ENCODE measurements at places on chromosomes 3 and 15.
A peak's percentile ranks its signal among the peaks of the same experiment; 100 is the strongest.

DNA sequence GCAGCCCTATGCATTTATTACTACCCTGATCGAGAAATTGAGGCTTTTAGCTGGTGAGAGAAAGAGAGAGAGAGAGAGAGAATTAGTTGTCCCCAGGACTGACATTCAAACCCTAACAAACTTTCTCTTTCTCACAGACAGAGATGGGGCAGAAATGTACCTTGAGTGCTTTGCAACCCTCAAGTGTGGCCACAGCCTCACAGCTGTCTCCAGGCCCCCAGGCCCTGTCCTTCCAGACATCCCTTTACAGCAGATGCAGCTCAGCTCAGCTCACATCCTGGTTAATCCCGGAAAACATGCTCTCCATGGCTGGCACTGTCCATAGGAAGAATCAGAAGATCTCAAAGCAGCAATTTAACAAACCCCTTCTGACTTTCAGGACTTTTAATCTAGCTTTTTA, 67.6 kb downstream of the DCLK3 start:
- DNase-seq: no peak

DNA sequence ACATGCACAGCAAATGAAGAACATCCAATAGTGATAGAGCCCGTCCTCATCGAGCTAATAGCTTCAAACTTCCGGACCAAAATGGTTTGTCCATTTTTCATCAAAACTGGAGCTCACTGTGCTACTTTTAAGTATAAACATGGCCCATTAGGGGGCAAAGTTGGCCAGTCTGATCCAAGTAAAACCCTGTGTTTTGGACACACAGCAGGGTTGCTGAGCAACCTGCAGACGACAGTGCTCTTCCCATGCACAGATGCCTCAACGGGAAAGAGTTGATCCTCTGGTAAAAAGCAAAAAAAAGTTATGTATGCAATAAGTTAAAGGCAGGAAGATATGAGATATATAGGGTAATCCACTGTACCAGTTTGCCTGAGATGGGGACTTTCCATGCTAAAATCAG, 244.0 kb upstream of the THBS1 start:
- no peak for DNase-seq

- DNase-seq: no peak
Measured at GRCh38 chr3:57030721-57031120, 29.7 kb upstream of the SPATA12 start.

GRCh38 chr3:141058996-141059395, 7.8 kb downstream of the SPSB4 start:
- no peak for DNase-seq

DNA sequence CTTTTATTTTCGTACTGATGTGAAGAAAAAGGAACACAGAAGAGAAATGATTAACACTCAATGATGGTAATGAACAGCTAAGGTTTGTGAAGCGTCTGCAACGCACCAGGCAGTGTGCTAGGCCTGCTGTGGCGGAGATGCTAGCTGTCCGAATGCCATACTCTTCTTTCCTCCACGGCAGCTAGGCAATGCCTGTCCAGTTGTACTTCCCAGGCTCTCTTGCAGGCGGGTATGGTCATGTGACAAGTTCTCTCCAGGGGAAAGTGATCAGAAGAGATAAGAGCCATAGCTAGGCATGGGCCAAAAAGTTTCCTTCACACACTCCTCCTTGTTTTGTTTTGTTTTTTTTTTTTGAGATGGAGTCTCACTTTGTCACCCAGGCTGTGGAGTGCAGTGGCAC, 6.7 kb downstream of the TADA3 start:
- no peak for DNase-seq

GRCh38 chr3:116005404-116005803, 382.1 kb downstream of the GAP43 start:
- DNase-seq: peak; percentile 99

- peak; percentile 67 for DNase-seq
Measured at GRCh38 chr3:197300361-197300760, 1.9 kb upstream of the DLG1 start.

DNA sequence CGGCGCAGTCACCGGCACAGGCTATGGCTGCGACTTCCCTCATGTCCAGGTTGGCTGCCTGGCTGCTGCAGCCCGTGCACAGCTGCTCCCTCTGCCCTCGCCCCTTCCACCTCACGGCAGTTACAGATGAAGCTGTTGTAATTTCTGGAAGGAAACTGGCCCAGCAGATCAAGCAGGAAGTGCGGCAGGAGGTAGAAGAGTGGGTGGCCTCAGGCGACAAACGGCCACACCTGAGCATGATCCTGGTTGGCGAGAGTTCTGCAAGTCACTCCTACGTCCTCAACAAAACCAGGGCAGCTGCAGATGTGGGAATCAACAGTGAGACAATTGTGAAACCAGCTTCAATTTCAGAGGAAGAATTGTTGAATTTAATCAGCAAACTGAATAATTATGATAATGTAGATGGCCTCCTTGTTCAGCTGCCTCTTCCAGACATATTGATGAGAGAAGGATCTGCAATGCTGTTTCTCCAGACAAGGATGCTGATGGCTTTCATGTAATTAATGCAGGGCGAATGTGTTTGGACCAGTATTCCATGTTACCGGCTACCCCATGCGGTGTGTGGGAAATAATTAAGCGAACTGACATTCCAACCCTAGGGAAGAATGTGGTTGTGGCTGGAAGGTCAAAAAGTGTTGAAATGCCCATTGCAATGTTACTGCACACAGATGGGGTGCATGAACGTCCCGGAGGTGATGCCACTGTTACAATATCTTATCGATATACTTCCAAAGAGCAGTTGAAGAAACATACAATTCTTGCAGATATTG, 13.2 kb upstream of the GNB4 start:
- peak; percentile 47 for DNase-seq

DNA sequence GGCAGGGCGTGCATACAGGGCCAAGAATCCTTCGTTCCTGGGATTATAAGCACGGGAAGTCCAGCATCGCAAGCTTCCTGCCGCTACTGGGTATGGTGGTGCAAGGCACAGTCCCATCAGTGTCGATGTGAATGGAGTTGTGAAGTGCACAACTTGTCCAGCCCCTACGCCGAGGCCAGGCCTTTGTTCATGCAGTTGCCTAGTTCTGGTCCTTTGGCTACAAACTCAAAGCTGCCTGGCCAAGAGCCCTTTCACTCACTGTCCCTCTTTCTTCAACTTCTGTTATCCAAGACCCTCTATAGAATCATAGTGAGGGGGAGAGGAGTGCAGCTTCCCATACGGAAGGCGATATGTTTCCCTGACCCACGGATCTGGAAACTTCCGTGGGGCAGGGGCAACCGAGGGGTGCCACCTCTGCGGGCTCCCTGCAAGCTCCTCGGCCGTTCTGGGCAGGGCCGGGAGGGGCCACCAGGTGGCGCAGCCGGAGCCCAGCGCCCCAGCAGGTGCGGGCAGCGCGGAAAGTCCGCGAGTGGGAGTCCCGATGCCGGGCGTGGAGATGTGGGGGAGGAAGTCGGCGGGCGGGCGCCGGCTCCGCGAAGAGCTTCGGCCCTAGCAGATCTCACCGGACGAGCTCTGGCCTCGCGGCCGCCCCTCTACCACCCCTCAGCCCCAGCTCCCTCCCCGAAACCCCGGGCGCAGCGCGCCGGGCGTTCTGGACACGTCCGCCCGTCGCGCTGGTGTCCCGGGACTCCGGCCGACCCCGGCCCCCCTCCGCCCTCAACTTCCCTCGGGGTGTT, 693 bp downstream of the RASGRP1 start:
- DNase-seq: peak; percentile 73

GRCh38 chr3:56573501-56573900, 16.5 kb downstream of the CCDC66 start:
- DNase-seq: no peak

DNA sequence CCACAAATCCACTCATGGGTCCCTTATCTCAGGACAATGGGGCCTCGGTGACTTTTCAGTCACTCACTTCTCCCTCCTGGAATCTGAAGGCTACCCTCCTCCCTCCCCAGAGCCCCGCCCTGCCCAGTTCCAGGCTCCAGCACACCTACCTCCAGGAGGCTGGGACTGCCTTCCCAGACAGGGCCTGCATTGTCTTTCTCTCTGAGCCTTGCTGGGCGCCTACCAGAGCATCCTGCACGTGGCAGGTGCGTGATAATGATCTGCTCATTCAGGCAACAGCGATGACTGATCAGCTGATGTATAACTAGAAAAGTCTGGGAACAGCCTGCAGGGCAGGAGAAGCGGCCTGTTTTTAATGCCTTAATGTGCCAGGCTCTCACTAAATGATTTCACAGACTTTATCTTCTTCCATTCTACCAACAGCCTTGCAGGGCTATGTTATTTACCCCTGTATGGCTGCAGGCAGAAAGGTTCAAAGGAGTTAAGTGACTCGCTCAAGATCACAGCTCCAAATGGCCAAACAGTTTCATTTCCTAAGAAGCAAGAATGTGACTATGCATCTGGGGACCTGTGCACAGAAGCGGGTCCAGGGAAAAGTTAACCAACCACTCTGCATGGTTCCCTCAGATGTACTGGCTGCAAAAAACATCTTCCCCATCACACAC, 6.3 kb downstream of the ADAMTS17 start:
- peak; percentile 53 for DNase-seq

DNA sequence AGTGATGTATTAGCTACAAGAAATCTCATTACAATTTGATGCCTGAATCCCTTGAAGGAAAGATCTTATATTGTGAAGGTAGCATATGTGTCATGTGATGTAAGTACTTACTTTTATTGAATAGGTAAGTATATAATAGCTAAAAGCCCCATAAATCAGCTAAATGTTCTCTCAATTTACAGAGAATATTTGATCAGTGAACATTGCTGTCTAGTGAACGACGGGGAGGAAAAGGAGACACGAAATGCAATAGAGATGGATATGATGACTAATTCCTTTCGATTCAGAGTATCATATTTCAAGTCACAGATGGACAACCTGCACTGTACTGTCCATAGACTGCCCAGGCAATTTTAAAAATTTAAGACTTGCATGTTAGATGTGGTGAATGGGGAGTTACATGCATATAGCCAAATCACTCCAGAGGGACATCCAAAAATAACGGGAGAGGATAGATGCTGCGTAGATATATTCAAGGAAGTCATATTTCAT, 462.1 kb upstream of the CDIN1 start:
- DNase-seq: no peak

GRCh38 chr3:57556459-57557084, 498 bp downstream of the PDE12 start:
- peak; percentile 48 for DNase-seq

DNA sequence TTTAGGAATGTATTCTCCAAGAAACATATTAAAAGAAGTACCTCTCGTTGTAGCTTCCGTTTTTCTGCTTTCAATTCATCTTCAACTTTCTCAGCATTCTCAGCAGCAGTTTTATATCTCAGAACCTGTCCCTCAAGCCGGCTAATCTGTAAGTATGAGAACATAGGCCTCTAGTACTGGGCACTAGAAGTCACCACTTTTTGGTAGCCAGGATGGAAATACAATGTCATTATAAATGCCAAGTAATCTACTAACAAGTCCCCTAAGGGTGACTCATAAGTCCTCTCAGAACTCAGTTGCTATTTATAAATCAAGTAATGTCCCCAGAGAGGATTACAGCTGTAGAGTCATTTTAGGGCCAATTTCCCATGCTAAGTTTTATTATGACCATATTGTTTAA, 61.1 kb downstream of the MLH1 start:
- DNase-seq: peak; percentile 14

- DNase-seq: peak; percentile 61
Measured at GRCh38 chr15:88932271-88932874, 19.2 kb upstream of the MFGE8 start.
